ENCODE measurements at places on chromosomes 1 and 21. TPM values are rescaled to one million over a fixed set of nuclear protein-coding genes. Genes with fewer than 3 reads are reported as not detected.

The CFHR3 gene
- total RNA-seq: not detected

The TAGLN2 gene
- total RNA-seq: 18.8 TPM

The SHCBP1L gene
- total RNA-seq: not detected

The DNASE2B gene
- not detected for total RNA-seq

The MXRA8 gene
- total RNA-seq: 10.2 TPM

The ISG15 gene
- 11.0 TPM for total RNA-seq

DNA sequence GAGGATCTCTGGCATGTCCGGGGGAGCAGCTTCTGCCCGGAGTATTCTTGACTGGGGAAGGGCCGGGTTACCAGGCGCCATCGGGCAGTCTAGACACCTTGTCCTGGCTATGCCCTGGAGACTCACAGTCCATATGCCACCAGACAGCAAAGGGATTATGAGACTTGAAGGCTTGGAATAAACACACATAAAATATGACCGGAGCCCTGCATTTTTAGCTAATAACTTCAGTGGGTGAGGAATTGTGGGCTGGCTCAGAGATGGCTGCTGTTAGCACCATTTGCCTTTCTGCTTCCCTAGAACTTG, 15.5 kb downstream of the NTPCR start:
- no peak for DNase-seq
